Kidney epithelial cell (primary cell): ENCODE measurements at places on chromosomes 2 and 18. TPM values are rescaled to one million over a fixed set of nuclear protein-coding genes. Genes with fewer than 3 reads are reported as not detected.

DNA sequence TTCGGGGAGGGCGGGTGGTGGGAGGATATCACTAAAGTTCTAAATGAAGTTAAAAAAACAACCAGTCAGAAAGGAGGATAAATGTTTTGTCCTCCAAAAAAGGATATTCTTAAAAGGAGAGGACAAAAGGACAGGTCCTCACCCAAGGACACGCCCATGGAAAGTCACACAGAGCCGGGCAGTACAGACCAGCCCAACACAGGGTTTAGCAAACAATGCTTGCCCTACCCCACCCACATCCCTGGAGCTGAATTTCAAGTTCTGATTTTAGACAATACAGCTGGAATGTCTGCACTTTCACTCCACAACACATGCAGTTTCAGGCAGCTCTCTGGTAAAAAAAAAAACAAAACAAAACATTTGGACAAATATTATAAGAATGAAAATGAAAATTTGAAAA is 67.9 kb downstream of the SLC9A4 start:
- DNase-seq = peak; percentile 2

DNA sequence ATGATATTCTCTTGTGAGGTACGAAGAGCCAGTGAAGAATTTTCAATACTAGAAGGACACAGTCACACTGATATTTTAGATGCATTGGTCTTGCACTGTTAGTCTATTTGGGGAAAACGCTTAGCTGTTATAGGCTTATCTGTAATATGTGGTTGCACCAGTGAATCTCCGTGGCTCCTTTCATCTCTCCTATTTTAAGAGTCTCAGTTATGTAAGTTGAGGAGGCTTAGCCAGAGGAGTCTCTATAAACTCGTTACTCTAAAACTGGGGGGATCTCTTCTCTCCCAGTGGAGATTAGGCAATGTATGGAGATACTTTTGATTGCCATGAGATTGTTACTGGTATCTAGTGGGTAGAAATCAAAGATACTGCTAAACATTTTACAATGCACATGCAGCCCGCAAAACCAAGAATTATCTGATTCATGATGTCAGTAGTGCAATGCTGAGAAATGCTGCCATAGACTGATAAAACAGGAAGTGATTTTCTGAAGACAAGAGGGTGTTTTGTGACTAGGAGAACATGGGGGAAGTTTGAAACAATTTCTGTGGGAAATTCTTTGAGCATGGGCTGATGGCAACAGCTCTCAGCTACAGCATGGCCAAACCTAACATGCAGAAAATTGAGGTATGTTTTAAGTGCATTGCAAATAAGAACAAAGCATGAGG is 339.1 kb downstream of the SOX11 start:
- DNase-seq = no peak

DNA sequence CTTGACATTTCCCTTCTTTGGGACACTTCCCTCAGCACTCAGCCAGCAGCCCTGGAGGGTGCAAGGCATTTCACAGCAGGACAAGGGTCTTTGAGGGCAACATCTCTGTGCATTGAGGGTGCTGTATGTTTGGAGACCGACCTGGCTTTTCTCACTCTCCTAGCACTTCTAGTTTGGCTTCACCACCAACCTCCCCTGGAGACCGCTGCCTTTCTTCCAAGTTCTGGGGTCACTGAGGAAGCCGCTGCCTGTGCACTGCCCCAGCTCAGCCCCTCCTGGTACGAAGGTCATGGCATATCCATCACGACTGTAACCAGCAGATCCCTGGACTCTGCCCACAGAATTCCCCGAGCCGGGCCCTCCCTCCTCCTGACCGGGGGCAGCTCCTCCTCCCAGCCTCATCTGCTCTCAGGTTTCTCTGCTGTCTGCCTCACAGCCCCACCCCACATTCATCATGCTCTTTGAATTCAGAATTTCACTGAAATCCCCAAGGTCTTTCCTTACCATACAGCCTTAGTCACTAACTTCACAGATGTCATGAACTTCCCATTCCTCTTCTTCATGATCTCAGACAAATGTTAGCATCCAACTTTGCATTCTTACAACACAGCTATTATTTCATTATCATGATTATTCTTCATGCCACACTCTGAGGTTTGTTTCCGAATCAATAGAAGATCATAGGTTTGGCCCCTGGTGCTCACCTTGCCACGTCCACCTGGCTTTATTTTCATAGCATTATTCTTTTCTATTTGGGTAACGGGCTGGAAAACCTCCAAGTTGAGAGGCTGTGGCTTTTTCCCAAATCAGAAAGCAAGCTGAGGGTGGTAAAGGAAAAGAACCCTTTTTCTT is 113.0 kb upstream of the COPS8 start:
- DNase-seq = peak; percentile 55

DNA sequence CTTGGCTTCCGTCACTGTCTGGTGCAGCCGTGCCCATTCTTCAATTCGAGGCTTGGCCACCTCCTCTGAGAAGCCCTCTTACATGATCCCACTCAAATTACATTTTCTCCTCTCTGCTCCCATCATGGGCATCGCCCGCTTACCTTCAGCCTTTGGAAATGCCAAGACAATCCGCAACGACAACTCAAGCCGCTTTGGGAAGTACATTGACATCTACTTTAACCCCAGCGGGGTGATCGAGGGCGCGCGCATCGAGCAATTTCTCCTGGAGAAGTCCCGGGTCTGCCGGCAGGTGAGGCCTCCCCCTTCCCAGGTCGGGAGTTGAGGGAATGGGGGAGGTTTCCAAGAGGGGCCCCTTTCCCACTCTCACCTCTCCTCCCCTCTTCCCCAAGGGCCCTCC is 38.3 kb downstream of the MYO7B start:
- DNase-seq = no peak

DNA sequence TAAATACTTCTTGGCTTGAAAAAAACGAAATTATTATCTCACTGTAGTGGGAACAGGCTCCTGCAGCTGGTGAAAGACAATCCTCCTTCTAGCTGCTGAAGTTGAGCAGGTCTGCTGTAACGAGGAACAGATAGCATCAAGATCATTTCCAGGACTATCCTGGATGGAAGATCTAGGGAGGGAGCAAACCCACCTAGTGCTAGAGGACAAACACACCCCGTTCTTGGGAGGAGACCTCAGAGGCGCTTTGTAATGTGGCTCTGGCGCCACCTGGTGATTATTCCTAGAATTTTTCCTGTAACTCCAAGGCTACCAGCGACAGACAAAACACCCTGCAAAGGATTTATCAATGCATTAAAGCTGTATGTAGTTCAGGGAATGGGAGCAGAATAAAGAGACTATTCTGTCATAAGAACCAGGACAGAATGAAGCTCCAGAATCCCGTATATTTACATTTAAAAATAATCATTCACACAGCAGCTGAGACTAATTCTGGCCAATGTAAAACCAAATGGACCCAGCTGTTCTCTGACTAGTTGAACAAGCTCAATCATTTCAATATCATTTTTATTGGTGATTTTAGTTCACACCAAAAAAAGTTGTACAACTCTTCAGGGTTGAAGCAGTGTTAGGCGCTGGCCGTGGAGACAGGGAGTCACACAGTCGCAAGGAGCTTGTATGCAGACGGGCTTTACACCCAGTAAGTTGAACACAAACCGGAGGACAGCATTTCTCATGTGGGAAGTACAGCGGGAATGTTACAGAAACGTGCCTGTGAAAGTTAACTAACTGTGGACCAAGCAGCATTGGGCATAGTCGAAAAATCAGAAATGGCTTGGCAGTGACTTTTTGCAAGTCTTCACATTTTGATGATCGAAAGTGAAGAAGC is 290.3 kb downstream of the TRIB2 start:
- DNase-seq = peak; percentile 10

DNA sequence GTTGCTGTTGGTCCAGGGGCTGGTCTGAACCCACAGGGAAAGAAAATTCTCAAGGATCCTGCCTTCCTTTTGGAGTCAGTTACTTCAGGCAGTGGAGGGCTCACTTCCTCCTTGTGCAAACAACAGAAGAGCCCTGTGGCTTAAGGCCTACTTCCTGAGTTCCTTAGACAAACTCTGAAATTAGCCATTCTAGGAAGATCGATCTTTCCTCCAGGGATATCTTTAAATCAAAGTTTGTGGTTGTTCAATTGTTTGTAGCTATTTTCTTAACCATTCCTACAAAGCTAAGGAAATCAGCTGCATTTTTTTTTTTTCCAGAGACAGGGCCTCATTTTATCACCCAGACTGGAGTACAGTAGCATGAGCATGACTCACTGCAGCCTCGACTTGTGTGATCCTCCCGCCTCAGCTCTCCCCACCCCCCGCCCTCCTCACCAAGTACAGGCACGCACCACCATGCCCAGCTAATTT is 156.0 kb downstream of the TANC1 start:
- DNase-seq = peak; percentile 88

GRCh38 chr2:70513738-70514137 is 39.9 kb downstream of the TGFA start:
- no peak for DNase-seq

- DNase-seq = no peak
These were observed 27.2 kb downstream of the TNS1 start for GRCh38 chr2:217975626-217976025.

GRCh38 chr2:95234286-95234785 is 27.0 kb downstream of the ZNF892 start:
- DNase-seq = no peak

DNA sequence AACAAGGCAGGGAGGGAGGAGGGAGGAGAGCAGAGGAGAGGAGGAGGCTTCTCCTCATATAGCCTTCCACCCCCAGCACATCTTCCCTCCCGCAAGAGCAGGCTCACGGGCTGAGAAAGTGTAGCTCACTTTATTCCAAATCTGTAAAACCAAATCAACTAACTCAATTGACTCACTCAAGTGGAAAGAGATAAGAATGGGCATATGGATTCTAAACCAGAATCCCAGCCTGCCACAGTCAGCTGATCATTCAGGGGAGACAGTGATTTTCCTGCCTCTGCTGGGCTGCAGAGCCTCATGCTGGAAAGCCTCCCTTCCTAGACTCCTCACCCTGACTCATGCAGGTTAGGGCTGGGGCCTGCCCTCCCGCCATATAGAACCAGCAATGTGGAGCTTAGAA is 4.2 kb upstream of the TWSG1 start:
- no peak for DNase-seq

GRCh38 chr2:146124741-146125140 is 1604.8 kb upstream of the ZEB2 start:
- no peak for DNase-seq

- DNase-seq = no peak
These were observed 28.4 kb upstream of the GPC1 start for GRCh38 chr2:240407090-240407489.

DNA sequence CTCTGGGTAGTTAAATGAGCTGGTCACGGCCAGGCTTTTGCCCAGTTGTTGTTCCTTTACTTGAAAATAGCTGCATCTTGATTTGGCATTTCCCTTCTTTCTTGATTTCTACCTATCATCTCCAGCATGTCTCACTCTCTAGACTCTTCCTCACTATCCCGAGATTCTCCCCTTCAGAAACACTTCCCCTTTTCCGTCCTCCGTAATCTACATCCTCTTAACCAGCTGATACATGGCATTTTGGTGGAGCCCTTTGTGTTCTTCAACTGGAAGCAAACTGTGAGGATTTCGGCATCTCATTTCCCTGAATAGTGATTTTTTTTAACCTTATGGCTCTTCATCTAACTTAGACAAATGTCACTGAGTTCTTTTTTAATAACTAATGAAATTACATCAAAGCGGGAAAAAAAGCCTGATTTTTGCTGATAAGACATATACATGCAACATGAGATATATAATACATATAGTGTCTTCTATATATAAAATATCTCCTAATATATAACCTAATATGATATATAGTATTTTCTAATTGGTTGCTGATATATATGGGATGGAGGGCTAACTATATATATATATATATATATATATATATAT is 220.2 kb upstream of the RASGRP3 start:
- DNase-seq = no peak

- DNase-seq = no peak
These were observed 3.1 kb upstream of the TMEM185B start for GRCh38 chr2:120226316-120226715.

GRCh38 chr2:163649080-163649479 is 86.7 kb downstream of the FIGN start:
- DNase-seq = no peak

DNA sequence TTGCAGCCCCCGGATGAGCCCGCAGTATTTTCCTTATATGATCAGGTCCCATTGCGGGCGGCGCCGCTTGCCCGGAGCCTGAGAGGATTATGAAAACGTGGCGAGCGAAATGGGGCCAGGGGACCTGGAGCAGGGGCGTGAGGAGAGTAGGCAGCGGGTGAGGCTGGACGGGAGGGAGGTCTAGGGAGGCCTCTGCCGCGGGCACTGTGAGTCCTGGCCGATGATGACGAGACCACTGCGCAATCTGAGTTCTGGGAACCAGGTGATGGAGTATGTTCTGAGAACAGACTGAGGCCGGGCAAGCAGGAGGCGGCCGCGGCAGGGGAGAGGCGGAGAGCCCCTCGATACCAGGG is 790 bp upstream of the ACAA2 start:
- no peak for DNase-seq

- DNase-seq = no peak
These were observed 15.7 kb upstream of the DARS1 start for GRCh38 chr2:136001131-136001530.

GRCh38 chr2:60490441-60490840 is 63.0 kb downstream of the BCL11A start:
- DNase-seq = no peak

- no peak for DNase-seq
These were observed 104.4 kb downstream of the OSBPL1A start for GRCh38 chr18:24293254-24293653.

The CNOT9 gene
- total RNA-seq = 38.5 and 57.1 TPM in 2 replicates

The SLC30A3 gene
- total RNA-seq = 0.08 and 0.27 TPM in 2 replicates

The LYG2 gene
- total RNA-seq = not detected in 2 replicates

The CACNB4 gene
- 0.79 and 1.3 TPM in 2 replicates for total RNA-seq

The ATAD2B gene
- 8.1 and 9.1 TPM in 2 replicates for total RNA-seq

The UPP2 gene
- not detected in 2 replicates for total RNA-seq

The UGT1A8 gene
- total RNA-seq = not detected in 2 replicates

The MAP3K19 gene
- total RNA-seq = not detected in 2 replicates

The TMEM247 gene
- not detected in 2 replicates for total RNA-seq

The ERICH2 gene
- 0.50 and 0.89 TPM in 2 replicates for total RNA-seq

The RGPD8 gene
- 6.5 and 7.7 TPM in 2 replicates for total RNA-seq

The CYBRD1 gene
- total RNA-seq = 6.8 and 8.8 TPM in 2 replicates

The CLK1 gene
- total RNA-seq = 47.6 and 63.0 TPM in 2 replicates

The ARHGAP28 gene
- total RNA-seq = 4.6 and 6.0 TPM in 2 replicates

The ALLC gene
- total RNA-seq = 0.13 TPM in 1 of 2 replicates, not detected in the other

The FLACC1 gene
- 0.14 and 0.54 TPM in 2 replicates for total RNA-seq

The ZBTB7C gene
- 0.82 and 1.1 TPM in 2 replicates for total RNA-seq

The SP5 gene
- total RNA-seq = 0.62 TPM in 1 of 2 replicates, not detected in the other

The EPHA4 gene
- total RNA-seq = 6.5 and 6.6 TPM in 2 replicates

The ABCB11 gene
- not detected in 2 replicates for total RNA-seq

The LIMS3 gene
- 0.62 and 4.1 TPM in 2 replicates for total RNA-seq

The GNLY gene
- not detected in 2 replicates for total RNA-seq

The GAREM2 gene
- total RNA-seq = 3.0 and 3.1 TPM in 2 replicates
